HCT116 (cell line): ENCODE measurements at places on chromosomes 6 and 20. TPM values are rescaled to one million over a fixed set of nuclear protein-coding genes. Genes with fewer than 3 reads are reported as not detected.

DNA sequence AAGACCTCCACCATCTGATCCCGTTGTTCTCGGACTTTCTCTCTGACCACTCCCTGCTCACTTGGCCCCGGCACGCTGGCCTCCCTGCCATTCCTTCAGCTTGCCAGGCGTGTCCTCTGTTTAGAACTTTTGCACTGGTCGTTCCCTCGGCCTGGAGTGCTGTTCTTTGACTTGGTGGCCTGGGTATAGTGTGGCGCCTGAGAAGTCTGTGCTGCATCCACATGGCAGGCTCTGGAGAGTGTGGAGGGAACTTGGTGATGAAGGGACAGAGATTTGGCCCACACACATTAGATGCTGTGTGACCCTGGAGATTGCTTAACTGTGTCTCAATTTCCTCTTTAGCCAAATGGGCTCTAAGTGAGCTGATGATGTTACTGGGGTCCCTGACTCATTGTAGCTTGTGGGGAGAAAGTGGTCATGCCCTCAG lies 13.0 kb upstream of the TGM2 start:
- H3K4me3 ChIP-seq = no peak overlapping the region
- H3K27ac ChIP-seq = no peak overlapping the region
- H3K36me3 ChIP-seq = no peaks in the 10 kb centered on the region
- peaks cover 12% of the 10 kb centered on the region; the same call in 1 of the 2 replicates for H3K4me1 ChIP-seq

GRCh38 chr20:972256-972655 lies 29.9 kb downstream of the RSPO4 start:
- DNase-seq = no peak
- no peaks in the 10 kb centered on the region for H3K36me3 ChIP-seq
- no peaks in the 10 kb centered on the region for H3K27me3 ChIP-seq
- no peak overlapping the region for H3K27ac ChIP-seq

GRCh38 chr6:127182501-127182900 lies 64.0 kb downstream of the RSPO3 start:
- H3K27ac ChIP-seq = no peak overlapping the region
- H3K36me3 ChIP-seq = no peaks in the 10 kb centered on the region
- no peaks in the 10 kb centered on the region for H3K27me3 ChIP-seq
- H3K4me3 ChIP-seq = no peak overlapping the region
- no peak for DNase-seq
- H3K4me1 ChIP-seq = no peaks in the 10 kb centered on the region

- peaks cover 16% of the 10 kb centered on the region for H3K4me1 ChIP-seq
- H3K27me3 ChIP-seq = no peaks in the 10 kb centered on the region
- H3K4me3 ChIP-seq = no peak overlapping the region
These were observed 104.2 kb upstream of the PRND start for GRCh38 chr20:4617484-4617883.

- no peaks in the 10 kb centered on the region for H3K4me1 ChIP-seq
- no peak overlapping the region for H3K4me3 ChIP-seq
- no peak for DNase-seq
- H3K36me3 ChIP-seq = no peaks in the 10 kb centered on the region
These were observed 33.3 kb downstream of the BLOC1S5 start for GRCh38 chr6:8030920-8031319.

DNA sequence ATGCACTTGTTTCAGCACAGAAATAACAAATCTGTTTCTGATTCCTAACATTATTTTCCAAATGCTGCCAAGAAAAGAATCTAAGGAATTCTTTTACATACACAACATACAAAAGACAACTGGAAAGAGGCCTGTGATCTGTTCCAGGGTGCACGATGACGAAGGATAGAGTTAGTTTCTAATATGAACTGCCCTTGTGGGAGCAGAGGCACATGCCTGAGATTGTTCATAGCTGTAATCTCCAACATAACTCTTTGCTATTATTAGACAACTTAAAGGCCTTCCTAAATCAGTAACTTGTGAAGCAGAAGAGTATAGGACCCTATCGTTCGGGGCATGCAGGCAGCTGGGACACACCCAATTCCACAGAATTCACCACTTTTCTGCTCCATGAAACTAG lies 41.2 kb upstream of the NHSL1 start:
- no peak overlapping the region for H3K27ac ChIP-seq
- H3K27me3 ChIP-seq = no peaks in the 10 kb centered on the region
- H3K36me3 ChIP-seq = no peaks in the 10 kb centered on the region
- H3K4me3 ChIP-seq = no peak overlapping the region
- H3K4me1 ChIP-seq = no peaks in the 10 kb centered on the region

GRCh38 chr20:312067-312466 lies 13.3 kb upstream of the SOX12 start:
- H3K4me3 ChIP-seq = no peak overlapping the region
- H3K4me1 ChIP-seq = no peaks in the 10 kb centered on the region
- H3K27me3 ChIP-seq = no peaks in the 10 kb centered on the region
- DNase-seq = no peak

DNA sequence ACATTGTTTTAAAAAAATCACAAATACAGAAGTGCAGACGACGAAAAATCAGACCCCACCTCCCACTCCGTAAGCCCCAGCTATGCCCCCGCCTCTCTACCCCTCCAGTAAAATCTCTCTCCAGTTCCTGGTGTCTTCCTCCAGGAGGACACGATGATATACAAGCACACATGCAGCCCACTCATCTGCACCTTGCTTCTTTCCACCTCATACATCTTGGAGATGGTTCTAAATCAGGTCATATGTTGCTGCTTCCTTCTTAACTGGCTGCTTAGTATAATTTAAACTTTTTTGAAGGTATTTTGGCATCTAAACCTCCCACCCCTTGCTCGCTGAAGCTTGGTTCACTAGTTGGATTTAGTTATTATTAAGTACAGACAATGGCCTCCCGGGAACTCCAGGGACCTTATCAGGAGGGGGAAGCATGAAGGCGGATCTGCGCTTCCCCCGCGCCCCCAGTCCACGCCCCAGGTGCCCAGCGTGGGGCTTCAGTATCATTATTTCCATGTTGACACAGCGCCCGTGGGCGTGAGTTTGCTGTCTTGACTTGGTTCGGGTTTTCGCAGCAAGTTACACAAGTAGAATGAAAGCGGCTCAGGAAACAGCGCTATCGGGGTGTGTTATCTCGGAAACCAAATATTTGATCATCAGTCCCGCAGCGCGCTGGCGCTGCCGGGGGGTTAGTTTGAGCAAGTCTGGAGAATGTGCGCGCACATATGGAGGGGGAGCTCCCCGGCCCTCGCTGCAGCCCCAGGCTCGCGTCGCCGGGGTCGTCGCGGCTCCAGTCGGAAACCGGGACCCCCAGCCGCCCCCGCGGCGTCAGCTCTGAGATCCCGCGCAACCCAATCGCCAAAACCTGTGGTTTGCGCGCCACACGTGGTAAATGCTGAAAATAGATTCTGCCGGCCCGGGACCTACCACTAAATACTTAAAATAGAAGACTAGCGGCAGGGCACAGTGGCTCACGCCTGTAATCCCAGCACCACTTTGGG lies 2.3 kb downstream of the BMP7 start:
- H3K4me3 ChIP-seq = no peak overlapping the region
- no peaks in the 10 kb centered on the region for H3K27me3 ChIP-seq
- no peak for DNase-seq
- no peaks in the 10 kb centered on the region; the same call in 1 of the 2 replicates for H3K4me1 ChIP-seq

DNA sequence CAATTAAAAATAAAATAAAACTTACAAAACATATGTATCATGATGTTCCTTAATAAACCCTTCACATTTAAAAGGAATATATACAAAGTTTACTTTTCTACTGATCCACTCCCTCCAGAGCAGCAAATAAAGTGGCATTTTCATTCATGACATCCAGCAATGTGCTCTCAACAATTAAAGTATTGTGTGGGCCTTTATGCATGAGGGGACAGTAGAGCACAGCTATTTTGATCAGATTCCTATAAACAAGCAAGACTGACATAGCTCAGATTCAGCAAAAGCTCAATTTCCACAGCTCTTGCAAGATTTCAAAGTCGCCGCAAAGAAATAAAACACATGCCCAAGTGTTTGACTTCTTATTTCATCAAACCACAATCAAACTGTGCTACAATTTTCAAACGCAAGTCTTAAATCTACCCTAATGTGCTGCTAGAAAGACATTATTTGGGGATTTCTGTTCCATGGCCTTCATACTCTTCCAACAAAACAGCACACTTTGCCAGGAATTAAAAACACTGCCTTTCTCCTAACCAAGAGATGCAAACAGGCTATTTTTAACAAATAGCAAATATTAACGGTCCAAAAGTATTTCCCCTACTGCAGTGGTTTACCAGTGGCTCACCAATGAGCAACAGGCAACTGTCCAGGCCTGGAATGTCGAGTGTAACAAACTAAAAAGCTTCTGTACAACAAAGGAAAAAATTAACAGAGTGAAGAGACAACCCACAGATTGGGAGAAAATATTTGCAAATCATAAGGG lies 52.3 kb downstream of the MBOAT1 start:
- H3K4me1 ChIP-seq = 0 out of 2 replicates have a peak, but pooled peaks cover 2% of the 10 kb centered on the region
- no peak for DNase-seq
- no peaks in the 10 kb centered on the region for H3K27me3 ChIP-seq
- H3K4me3 ChIP-seq = no peak overlapping the region
- no peak overlapping the region for H3K27ac ChIP-seq

DNA sequence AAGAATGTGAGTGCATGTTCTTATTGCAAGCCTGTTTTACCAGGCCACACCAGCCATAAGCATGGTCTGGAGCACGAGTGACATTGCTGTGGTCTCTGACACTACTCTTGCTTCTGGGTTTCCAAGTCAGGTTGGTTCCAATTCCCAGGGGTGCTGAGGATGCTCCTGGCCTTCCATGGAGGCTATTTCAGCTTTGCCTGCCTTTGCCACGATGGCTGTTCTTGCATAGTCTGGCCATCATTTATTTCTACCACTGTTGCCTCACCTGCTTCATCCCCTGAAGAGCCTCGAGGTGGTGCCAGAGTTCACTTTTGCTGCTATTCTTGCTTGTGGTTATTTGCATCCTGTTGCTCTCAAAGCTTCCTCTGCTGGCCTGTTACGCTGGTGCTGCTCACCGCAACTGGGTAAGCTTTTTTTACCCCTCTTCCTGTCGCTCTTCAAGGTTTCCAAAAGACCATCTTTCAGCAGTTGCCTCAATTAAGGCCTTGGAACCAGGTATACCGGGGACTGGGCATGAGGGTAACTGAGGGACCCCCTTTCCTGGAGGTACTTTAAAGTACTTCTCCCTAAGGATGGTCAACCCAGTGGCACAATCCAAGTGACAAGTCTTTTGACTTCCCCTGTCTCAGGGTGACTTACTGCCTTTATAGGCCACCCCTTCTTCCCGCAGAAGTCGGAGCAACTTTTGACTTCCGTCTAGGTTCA lies 64.5 kb downstream of the AKAP7 start:
- H3K36me3 ChIP-seq = no peaks in the 10 kb centered on the region
- no peaks in the 10 kb centered on the region for H3K27me3 ChIP-seq
- H3K4me1 ChIP-seq = no peaks in the 10 kb centered on the region

- no peaks in the 10 kb centered on the region for H3K36me3 ChIP-seq
- H3K27ac ChIP-seq = no peak overlapping the region
These were observed 270.6 kb upstream of the BMP2 start for GRCh38 chr20:6496874-6497273.

- no peak overlapping the region for H3K27ac ChIP-seq
- no peak overlapping the region for H3K4me3 ChIP-seq
- peaks cover 10% of the 10 kb centered on the region; the same call in 1 of the 2 replicates for H3K27me3 ChIP-seq
- H3K36me3 ChIP-seq = no peaks in the 10 kb centered on the region
- peaks cover 59% of the 10 kb centered on the region for H3K4me1 ChIP-seq
These were observed 38.5 kb upstream of the NAA20 start for GRCh38 chr20:19978511-19979210.

GRCh38 chr6:10382322-10382721 lies 32.6 kb downstream of the TFAP2A start:
- no peaks in the 10 kb centered on the region for H3K36me3 ChIP-seq
- peaks cover 7% of the 10 kb centered on the region; the same call in 1 of the 2 replicates for H3K4me1 ChIP-seq
- DNase-seq = no peak
- no peaks in the 10 kb centered on the region for H3K27me3 ChIP-seq
- H3K27ac ChIP-seq = no peak overlapping the region

- no peaks in the 10 kb centered on the region for H3K27me3 ChIP-seq
- no peaks in the 10 kb centered on the region for H3K4me1 ChIP-seq
- no peaks in the 10 kb centered on the region for H3K36me3 ChIP-seq
- no peak overlapping the region for H3K4me3 ChIP-seq
- no peak for DNase-seq
These were observed 225.0 kb downstream of the ALDH8A1 start for GRCh38 chr6:134724771-134725340.

DNA sequence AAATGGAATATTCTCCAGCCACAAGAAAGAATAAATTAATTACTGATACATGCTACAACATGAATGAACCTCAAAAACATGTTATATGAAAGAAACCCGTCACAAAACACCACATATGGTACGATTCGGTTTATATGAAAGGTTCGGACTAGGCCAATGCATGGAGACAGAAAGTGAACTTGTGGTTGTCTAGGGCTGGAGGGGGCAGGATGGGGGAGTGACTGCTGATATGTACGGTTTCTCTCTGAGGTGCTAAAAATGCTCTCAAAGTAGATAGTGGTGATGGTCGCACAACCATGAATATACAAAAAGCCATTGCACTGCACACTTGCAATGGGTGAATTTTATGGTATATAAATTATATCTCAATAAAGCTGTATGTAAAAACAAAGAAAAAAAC lies 18.3 kb downstream of the AGPAT4 start:
- H3K4me1 ChIP-seq = no peaks in the 10 kb centered on the region
- no peaks in the 10 kb centered on the region for H3K27me3 ChIP-seq
- no peak for DNase-seq
- no peak overlapping the region for H3K27ac ChIP-seq
- H3K36me3 ChIP-seq = no peaks in the 10 kb centered on the region

GRCh38 chr6:137766596-137767370 lies 100.3 kb upstream of the TNFAIP3 start:
- H3K27ac ChIP-seq = no peak overlapping the region
- no peak for DNase-seq
- H3K4me1 ChIP-seq = no peaks in the 10 kb centered on the region
- no peak overlapping the region for H3K4me3 ChIP-seq

- no peak overlapping the region for H3K27ac ChIP-seq
- peaks cover 7% of the 10 kb centered on the region; the same call in 1 of the 2 replicates for H3K27me3 ChIP-seq
- peaks cover 36% of the 10 kb centered on the region for H3K4me1 ChIP-seq
- no peak overlapping the region for H3K4me3 ChIP-seq
- H3K36me3 ChIP-seq = no peaks in the 10 kb centered on the region
- peak; percentile 32 for DNase-seq
These were observed 513.7 kb upstream of the SULF2 start for GRCh38 chr20:48298851-48299484.

DNA sequence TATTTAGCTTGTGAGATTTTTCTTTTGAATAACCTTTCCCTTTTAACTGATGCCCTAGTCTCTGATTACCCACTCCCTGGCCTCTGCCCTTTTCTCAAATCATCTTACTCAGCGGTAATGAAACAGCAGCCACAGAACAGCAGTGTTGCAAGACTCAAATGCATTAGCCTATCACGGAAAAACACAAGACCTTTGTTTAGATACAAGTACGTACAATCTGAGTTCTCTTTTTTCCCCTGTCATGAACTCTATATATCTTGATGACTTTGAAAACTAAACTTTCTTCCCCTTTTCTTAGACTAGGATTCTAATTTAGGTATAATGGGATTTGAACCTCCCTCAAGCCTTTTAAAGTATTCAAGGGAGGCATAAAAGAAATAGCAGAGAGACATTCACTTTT lies 1034.9 kb downstream of the EYS start:
- no peaks in the 10 kb centered on the region for H3K4me1 ChIP-seq
- DNase-seq = no peak
- no peak overlapping the region for H3K4me3 ChIP-seq
- no peaks in the 10 kb centered on the region for H3K27me3 ChIP-seq
- H3K27ac ChIP-seq = no peak overlapping the region

EDN1 gene
- total RNA-seq = 0.22 TPM

GCNT2 gene
- 0.74 TPM for total RNA-seq

TP53TG5 gene
- total RNA-seq = 0.76 TPM

MUC22 gene
- not detected for total RNA-seq

SLC16A10 gene
- total RNA-seq = 8.3 TPM

TTPAL gene
- 20.4 TPM for total RNA-seq

DDX39B gene
- 545 TPM for total RNA-seq

PAK5 gene
- total RNA-seq = not detected
